SK-MEL-5 (cell line): ENCODE measurements at places on chromosomes 6 and 20. TPM values are rescaled to one million over a fixed set of nuclear protein-coding genes. Genes with fewer than 3 reads are reported as not detected.

DPPA5 gene
- total RNA-seq, result not detected in 2 replicates

SLC17A5 gene
- 24.9 and 25.0 TPM in 2 replicates for total RNA-seq

IL17A gene
- not detected in 2 replicates for total RNA-seq

BPIFB2 gene
- total RNA-seq, result not detected in 2 replicates

POU3F2 gene
- 6.3 and 6.9 TPM in 2 replicates for total RNA-seq

THBD gene
- not detected in 2 replicates for total RNA-seq

TAP1 gene
- 30.6 and 36.4 TPM in 2 replicates for total RNA-seq

BTNL2 gene
- total RNA-seq, result not detected in 2 replicates

GNAS-AS1 gene
- 0.55 and 0.90 TPM in 2 replicates for total RNA-seq

TREM1 gene
- not detected in 2 replicates for total RNA-seq

TRIM27 gene
- 66.2 and 76.2 TPM in 2 replicates for total RNA-seq

CPXM1 gene
- total RNA-seq, result 0.48 and 0.98 TPM in 2 replicates

BMP7 gene
- 6.8 and 12.9 TPM in 2 replicates for total RNA-seq

MYL9 gene
- not detected in 2 replicates for total RNA-seq

ECHDC1 gene
- 52.8 and 57.3 TPM in 2 replicates for total RNA-seq

TP53INP2 gene
- total RNA-seq, result 6.5 TPM in 2 replicates

CRYBG1 gene
- total RNA-seq, result 0.05 TPM in 1 of 2 replicates, not detected in the other

C6orf15 gene
- not detected in 2 replicates for total RNA-seq

PNLDC1 gene
- 0.05 TPM in 1 of 2 replicates, not detected in the other for total RNA-seq

HLA-DRB1 gene
- total RNA-seq, result 2.0 and 2.1 TPM in 2 replicates

XKR7 gene
- total RNA-seq, result 0.03 and 0.11 TPM in 2 replicates

THEMIS gene
- not detected in 2 replicates for total RNA-seq

RIMS4 gene
- total RNA-seq, result 10.7 and 10.9 TPM in 2 replicates

UNC93A gene
- not detected in 2 replicates for total RNA-seq

HAO1 gene
- not detected in 2 replicates for total RNA-seq
